Activated CD8-positive, alpha-beta memory T cell treated with anti-CD3 and anti-CD28 coated beads, Interleukin-2, amount 10 ng/mL, durations not matched to agents 7 days and 5 days (primary cell): ENCODE measurements at places on chromosomes 7 and 10.

GRCh38 chr7:43553999-43554398, 28.9 kb upstream of the STK17A start:
- no peak for DNase-seq

DNA sequence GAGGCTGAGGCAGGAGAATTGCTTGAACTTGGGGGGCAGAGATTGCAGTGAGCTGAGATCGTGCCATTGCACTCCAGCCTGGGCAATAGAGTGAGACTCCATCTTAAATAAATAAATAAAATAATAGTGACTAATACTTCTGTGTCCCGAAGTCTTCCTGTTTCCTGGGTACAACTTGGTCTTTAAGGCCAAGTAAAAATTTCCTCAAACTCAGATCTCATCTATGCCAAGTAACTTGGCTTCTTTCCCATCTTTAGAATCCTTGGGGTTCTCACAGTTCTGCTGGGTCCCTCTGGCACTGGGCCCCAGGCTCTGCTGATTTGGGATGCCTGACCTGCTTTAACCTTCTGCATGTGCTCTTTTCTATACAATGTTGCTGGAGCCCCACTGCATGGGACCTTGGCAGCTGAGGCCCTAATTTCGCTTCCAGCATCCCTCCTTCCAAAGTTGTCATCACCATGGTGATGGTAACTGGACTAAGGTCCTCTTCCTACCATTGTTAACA, 22.7 kb upstream of the AKR1B10 start:
- no peak for DNase-seq

GRCh38 chr10:4102802-4103344, 317.9 kb upstream of the KLF6 start:
- DNase-seq: no peak

GRCh38 chr10:114561008-114561523, 97.0 kb downstream of the ABLIM1 start:
- no peak for DNase-seq

GRCh38 chr10:90819911-90820310, 37.9 kb downstream of the HTR7 start:
- DNase-seq: no peak

DNA sequence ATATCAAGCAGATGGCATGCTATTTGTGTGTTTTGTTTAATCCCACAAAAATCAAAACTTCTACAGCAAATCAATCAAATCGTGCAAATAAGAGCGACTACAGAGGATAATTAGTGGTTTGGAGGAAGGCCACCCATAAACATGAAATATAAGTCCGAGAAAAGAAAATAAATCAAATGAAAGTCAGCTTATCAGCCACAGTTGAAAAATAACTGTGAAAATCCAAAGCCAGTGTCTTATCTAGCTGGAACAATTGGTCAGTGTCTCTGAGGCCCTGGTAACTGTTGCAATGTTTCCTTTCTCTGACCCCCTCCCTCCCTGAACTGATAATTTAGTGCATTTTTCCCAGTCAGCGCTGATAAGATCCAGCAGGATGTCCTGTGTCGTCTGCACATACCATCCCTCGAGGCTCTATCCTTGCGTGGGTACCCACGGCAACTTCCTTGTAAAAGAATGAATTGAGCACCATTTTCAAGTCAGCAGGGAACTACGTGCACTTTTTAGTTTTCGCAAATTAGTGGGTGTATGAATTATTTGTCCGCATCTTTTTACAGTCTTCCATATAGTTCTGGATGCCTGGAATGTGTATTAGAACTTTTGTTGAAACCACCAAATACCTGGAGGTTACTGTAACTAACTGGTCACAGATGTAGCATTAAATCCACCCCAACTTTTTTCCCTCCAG, 10.8 kb upstream of the JCAD start:
- no peak for DNase-seq

GRCh38 chr10:96502561-96503282, 11.0 kb downstream of the TLL2 start:
- no peak for DNase-seq
